ENCODE measurements at places on chromosomes 2 and 18.
A peak's percentile ranks its signal among the peaks of the same experiment; 100 is the strongest.

DNA sequence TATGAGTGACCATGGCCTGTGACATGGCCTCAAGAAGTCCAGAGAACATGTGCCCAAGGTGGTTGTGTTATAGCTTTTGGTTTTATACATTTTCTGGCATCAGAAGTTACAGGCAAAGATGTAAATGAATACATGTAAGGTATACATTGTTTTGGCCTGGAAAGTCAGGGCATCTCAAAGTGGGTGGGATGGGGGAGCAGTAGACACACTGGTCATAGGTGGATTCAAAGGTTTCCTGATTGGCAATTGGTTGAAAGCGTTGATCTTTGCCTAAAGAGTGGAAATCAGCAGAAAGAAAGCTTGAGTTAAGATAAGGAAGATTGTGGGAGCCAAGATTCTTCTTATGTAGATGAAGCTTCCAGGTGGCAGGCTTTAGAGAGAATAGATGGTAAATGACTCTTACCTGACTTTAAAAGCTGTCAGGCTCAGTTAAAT, 62.1 kb upstream of the DYNAP start:
- no peak for DNase-seq

DNA sequence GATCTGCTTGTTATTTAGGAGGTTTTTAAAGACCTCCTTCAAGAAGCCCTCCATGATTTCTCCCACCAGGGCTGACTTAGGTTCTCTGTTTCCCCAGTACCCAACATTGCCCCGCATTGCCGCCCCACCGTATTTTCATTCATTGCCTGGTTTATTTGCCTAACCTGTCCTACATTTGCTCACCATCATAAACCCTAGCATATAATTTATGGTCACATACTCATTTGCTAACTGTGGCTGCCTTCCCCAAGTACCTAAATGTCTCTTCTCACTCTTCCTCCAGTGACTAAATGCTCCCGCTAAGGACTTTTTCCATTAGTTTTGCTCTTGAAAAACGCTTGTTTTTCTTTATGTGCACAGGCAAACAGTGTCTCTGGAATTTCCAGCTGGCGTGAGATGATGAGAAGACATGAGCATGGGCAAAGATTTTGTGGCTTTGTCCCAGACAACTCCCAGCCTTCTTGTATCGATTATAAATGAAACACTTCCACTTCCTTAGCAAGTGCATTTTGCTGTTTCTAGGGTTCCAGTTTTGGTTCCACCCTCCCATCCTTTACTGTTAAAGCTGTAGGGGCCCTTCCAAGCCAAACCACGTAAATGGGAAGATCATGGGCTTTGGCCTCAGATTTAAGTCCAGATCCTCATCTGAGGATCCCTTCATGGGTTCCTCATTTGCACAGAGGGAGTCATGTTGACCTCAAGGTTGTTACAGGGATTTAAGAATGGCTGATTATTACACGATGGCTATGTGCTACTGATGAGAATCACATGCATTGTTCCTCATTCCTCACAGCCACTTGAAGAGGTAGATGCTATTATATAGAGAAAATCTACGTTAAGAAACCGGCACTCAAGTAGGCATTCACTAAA, 21.0 kb upstream of the ARMC9 start:
- DNase-seq = no peak

DNA sequence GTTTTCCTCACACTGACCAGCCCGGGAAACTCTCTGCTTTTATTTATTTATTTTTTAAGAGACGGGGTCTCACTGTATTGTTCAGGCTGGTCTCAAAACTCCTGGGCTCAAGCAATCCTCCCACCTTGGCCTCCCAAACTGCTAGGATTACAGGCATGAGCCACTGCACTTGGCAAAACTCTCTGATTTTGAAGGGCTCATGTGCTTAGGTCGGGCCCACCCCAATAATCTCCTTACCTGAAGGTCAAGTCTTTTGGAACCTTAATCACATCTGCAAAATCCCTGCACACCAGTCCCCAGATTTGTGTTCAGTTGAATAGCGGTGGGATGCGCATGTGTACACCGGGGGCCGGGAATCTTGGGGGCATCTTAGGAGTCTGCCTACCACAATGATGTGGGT, 7.7 kb upstream of the ECEL1 start:
- no peak for DNase-seq

DNA sequence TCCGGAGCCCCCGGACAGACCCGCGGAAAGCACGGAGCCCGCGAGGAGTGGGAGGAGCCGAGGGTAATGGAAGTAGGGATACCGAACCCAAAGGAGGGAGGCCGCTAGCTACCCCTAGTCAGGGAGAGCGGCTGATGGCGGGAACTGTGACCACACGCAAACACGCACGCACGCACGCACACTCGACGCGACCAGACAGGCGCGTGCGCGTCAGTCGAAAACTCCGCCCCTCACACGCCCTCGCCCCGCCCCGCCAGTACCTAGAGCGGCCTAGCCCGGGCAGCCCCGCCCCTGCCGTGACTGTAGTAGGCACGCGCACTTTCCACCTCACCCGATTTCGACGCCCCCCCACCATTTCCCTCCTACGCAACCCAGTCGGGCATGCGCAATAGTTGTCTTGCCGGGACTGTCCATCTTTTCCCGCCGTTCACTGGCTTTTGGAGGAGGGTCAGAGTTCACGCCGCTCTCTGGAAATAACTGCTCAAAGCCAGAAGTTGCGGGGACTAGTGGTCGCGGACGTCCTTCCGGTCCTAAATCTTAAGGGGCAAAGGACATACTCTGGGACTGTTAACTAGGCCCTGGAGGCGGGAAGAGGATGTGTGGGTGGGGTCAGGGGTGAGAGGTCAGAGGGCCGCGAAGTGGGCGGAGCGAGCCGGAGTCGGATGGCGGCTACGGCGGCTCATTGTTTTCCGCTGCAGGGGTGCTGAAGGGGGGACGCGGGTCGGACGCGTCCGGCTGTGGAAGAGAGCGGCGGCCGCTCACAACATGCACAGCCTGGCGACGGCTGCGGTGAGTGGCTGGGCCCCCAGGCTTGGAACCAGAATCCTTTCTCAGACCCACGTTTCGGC, at the start of the genes CNOT9 and USP37:
Gene CNOT9 (plus strand): TSS at position 650 of the 848 bp plus-strand sequence. CDS start 116 bp downstream, at position 766.
Gene USP37 (minus strand): TSS at position 162 of the 848 bp plus-strand sequence. CDS start 9,698 bp downstream, outside the sequence.
- DNase-seq = peak; percentile 99

DNA sequence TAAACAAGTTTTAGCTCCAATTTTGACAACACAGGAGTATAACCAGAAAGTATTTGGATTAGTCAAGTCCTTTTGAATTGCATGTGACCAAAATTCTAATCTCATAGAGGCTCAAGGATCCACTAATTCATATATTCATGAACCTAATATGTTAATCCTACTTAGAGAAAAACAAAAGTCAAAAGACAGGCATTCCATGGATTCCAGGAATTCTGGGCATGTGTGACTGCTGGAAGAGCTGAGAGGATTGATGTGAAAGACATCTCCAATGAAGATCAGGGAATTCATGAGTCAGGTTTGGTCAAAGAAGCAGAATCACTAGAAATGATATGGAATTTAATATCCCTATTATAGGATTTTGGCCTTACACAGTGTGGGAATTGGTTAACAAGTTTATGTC, 1494.6 kb upstream of the DDX18 start:
- no peak for DNase-seq

DNA sequence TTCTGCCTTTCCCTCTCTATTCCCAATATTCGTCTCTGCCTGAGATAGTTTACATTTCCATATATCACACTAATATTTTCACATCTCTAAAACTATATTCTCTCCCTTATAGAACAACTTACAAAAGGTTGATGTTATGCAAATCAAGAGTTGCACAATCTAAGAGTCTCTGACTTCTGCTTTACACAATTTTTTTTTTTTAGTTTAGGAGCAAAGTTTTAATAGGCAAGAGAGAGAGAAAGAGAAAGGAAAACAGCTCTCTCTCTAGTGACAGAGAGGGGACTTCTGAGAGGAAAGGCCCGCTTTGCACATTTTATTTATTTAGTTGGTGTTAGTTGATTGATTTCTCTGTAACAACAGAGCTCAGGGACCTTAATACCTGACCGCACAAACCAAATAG, 380.2 kb downstream of the TXNL1 start:
- no peak for DNase-seq

DNA sequence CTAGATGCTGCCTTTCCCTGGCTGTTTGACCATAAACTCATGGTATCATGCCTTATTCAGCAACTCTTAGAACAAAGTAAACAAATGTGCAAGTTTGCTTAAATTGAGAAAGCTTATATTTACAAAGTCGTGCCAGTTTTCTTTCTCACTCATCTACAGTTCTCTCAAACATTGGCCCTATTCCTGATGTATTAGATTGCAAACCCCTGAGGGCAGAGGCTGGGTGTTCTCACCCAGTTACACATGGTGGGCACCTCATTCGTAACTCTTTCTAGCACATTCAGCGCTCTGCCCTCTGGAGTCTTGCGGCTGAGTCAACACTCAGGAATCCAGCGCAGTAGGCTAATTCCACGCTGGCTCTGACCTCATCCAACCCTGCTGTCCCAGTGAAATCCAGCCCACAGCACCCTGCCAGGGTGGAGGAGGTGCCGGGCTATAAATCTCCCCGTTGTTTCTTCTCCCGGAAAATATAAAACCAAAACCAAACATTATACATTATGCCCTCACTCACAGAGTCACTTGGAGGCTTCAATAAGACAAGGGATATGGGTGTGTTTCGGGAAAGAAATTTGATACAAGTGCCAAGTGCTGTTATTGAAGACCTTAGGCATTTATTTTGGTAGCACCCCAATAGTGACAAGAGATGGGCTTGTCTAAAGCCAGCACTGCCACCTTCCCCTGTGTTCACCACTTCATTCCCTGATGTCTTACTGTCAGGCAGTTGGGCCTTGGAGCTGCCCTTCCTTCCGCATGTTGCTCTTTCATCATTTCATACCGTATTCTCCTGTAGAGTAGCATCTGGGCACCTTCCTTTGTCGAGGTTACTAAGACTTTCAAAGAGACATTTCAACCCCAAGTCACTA, 287.4 kb downstream of the PRKCE start:
- no peak for DNase-seq

- DNase-seq = no peak
These were observed 316.0 kb downstream of the SOX11 start for GRCh38 chr2:6008186-6008585.

DNA sequence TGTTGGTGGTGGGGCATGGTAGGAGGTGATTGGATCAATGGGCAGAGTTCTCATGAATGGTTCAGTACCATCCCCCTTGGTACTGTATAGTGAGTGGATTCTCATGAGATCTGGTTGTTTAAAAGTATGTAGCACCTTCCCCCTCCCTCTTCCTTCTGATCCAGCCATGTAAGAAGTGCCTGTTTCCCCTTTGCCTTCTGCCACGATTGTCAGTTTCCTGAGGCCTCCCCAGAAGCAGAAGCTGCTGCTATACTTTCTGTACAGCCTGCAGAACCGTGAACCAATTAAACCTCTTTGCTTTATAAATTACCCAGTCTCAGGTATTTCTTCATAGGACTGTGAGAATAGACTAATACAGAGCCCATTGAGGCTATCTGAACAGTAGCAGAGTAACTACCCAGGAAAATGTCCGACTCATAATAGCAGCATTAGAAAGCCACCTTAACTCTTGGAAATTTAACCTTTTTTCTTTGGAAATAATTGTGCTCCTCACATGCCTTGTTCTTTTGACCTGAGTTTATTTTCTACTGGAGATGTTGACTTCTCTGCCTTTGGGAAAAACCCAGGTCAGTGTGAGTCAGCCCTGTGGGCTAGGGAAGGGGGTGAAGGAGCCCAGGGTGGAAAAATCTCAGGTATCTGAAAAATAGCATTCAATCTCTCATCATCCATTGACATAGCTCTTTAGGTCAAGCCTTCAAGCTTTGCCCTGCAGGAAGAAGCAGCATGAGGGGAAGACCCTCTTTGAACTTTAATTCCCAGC, 18.1 kb downstream of the CYP1B1 start:
- DNase-seq = no peak

DNA sequence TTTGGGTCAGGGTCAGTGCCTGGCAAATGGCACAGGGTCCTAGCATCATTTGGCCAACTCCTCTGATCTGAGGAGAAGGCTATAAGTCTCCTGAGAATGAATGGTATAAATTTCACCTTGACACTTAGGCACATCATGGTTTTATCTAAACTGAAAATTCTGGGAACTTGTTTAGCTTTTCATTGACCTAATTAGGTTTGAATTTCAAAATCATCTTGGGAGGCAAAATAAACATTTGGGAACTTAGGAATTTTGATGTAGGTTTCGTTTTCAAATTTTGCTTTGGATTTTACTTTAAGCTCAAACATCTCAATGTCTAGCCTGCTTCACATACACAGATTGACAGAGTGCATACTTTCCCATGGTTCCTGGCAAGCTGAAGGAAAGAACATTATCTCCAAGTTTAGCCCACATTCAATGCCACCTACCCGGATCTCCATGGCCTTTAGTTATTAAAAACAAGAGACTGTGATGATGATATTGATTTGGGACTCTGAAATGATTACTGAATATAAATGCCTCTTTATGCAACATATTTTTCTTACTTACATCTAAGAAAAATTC, 44.5 kb downstream of the MYOM1 start:
- no peak for DNase-seq

DNA sequence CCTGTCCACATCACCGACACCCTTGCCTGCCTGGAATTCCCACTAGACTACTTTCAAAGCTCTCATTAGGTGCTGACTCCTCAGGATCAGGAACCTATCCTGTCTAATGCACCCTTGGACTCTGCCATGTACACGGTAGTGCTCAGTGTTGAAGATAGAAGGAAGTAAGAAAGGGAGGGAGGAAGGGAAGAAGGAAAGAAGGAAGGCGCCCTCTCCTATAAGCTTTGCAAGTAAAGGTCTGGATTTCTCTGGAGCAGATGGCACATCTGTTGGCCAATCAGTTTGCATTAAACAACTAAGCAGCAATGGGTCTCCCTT, 45.3 kb downstream of the SCTR start:
- no peak for DNase-seq

GRCh38 chr18:21684731-21685130, 19.8 kb downstream of the ABHD3 start:
- DNase-seq = no peak

GRCh38 chr2:51511002-51511401, 479.1 kb upstream of the NRXN1 start:
- DNase-seq = no peak

GRCh38 chr2:8244639-8245038, 437.2 kb upstream of the ID2 start:
- DNase-seq = no peak

GRCh38 chr2:134199123-134199522, 54.7 kb upstream of the MGAT5 start:
- DNase-seq = no peak

GRCh38 chr18:59272891-59273758, at the start of gene RAX:
Gene RAX, minus strand, starts transcription at chr18:59273454. Its CDS starts 248 bp downstream, at chr18:59273206.
- DNase-seq = no peak

DNA sequence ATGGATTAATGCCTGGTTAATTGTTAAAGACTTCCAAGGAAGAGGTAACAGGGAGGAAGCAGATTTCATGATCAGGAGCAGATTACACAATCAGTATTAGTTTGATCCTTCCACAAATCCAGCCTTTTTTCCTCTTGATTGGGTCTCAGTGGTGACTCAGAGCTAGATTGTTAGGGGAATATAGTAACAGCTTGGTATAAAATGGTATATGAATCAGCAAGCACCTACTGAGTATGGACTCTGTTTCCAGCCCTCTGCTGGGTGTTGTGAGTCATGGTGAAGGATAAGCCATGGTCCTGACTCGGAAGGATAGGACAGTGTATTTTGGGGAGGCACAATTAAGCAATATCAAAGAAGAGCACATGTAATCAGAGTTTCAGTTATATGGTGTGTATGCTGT, 272.4 kb upstream of the DPP10 start:
- no peak for DNase-seq

Data from activated CD4-positive, CD25-positive, alpha-beta regulatory T cell (primary cell).